ENCODE measurements at places on chromosomes 5 and 9. TPM values are rescaled to one million over a fixed set of nuclear protein-coding genes. Genes with fewer than 3 reads are reported as not detected.
A peak's percentile ranks its signal among the peaks of the same experiment; 100 is the strongest.

DNA sequence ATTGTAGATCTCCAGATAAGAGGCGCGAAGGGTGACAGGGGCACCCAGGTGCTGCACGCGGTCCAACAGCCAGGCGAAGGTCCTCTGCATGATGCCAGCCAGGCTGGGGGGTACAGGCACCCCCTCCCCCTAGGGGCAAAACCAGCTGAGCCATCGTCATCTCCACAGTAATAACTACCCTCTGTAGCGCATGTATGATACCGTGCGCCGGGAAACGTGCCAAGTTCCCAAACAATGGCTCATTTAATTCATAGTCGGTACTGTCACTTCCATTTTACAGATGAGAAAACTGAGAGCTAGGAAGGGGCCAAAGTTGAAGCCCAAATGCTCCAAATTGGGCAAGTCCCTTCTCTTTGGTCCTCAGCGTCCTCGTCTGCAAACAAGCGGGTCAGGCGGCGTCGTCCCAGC, 1.5 kb downstream of the KIF12 start:
- peak; percentile 58 for DNase-seq

- DNase-seq: no peak
Measured at GRCh38 chr9:128349772-128350171, 9.4 kb downstream of the SLC27A4 start.

DNA sequence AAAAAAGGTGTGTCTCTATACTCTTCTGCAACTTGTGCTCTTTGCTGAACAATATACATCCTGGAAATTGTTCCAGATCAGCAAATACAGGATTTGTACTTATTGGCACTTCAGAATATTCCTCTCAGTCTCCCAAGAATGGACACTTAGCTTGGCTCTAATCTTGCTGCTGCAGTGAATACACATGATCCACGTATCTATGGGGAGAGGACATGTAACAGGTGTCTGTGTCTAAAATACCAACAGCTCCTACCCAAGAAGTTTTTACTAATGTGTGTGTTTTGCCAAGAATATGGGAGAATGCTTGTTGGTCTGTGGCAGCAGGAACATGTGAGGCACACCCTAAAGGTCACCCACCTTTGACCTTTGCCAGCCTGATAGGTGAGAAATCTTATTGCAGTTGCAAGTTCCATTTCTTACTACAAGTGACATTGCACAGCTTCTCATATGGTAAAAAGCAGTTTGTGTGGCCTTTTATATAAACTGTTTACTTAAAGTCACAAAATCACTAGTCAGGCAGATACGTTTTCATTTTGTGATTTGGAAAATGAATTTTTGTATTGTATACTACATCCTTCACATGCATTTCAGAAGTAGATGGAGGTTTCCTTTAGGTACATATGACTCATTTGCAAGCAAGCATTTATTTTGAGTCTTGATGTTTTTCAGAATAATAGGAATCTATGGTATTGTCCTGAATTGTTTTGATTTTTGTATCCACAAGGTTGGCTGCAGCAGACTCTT, 35.8 kb downstream of the PHF2 start:
- no peak for DNase-seq

- DNase-seq: no peak
Measured at GRCh38 chr9:13557746-13558145, 278.3 kb upstream of the MPDZ start.

GRCh38 chr5:73912821-73913271, 286.9 kb downstream of the ARHGEF28 start:
- peak; percentile 52 for DNase-seq

- DNase-seq: no peak
Measured at GRCh38 chr5:150551066-150551465, 43.1 kb downstream of the NDST1 start.

DNA sequence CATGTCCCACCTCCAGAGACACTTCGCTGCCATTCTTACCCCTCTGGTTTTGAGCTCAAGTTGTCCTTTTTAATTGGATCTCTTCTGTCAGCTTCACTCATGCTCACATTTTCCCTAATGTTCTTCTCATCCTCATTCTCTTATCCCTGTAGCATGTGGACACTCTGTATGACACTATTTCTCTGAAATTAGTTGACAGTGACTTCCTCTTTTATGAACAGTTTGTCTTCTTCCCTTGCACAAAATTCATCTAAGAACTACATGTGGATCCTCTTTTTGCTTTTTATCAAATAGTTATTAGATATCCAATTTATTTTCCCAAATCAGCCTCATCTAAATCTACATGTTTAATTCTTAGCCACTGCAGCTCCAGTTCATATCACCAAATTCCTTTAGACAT, 676.2 kb downstream of the MAT2B start:
- no peak for DNase-seq

DNA sequence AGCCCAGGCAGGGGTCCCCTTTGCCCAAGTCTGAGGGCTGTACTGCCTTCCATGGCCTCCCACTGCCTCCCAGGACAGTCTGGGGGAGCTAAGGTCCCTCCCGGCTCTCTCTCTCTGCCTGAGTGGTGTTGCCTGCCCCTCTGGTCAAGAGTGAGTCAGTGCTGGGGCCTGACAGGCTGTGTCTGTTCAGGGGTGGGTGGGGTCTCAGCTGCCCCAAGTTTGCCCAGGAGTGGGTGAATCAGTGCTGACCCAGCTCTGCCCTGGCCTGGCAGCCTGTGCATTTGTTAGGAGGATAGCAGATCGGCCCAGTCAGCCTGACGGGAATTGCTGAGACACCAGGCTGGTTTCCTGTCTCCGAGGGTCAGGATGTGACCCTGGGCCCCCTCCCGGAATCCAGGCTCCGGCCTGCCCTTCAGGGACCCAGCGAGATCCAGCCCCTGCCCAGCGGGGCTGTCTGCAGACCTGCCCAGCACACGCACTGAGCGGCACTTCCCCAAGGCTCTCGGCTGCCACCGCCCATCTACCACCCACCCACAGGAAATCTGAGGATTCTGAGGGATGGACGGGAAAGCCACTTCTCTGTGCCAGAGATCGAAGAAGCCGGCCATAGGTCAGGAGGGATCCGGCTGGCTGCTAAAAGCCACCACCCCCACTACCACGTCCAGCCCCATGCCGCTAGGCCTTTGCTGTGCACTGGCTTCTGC, 15.9 kb downstream of the ENG start:
- DNase-seq: peak; percentile 52

DNA sequence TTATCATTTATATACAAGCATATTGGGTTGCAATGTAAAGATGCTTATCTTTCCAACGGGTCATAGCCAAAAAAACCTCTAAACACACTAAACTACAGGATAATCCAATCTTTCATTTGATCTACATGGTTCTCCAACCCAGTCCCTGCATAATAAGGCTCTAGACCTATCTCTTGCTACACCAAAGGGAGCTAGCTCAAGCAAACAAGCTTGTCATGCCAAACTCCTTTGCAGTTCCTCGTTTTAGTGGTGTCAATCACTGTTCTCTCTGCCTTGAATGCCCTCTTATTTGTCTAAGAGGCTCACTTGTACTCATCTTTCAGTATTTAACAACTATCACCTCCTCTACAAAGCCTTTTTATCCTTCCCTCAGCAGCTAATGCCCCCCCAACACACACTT, 5.6 kb downstream of the HOMER1 start:
- no peak for DNase-seq

GRCh38 chr5:1314564-1314982, 19.7 kb upstream of the TERT start:
- no peak for DNase-seq

GRCh38 chr9:93309889-93310425, 126.0 kb downstream of the WNK2 start:
- DNase-seq: no peak

Gene P4HA2
- total RNA-seq: 37.8 TPM

Gene THBS4
- 1.7 TPM for total RNA-seq
